Activated T-cell treated with anti-CD3 and anti-CD28 coated beads, Interleukin-2, amount 50 U/mL, for 4 hours (primary cell): ENCODE measurements at places on chromosomes 11 and 22. TPM values are rescaled to one million over a fixed set of nuclear protein-coding genes. Genes with fewer than 3 reads are reported as not detected.
A peak's percentile ranks its signal among the peaks of the same experiment; 100 is the strongest.

The FAR1 gene
- 49.5 TPM for total RNA-seq

The PAAF1 gene
- 28.4 TPM for total RNA-seq

The SMTNL1 gene
- total RNA-seq = not detected

The FGF19 gene
- not detected for total RNA-seq

The CD248 gene
- total RNA-seq = 1.5 TPM

DNA sequence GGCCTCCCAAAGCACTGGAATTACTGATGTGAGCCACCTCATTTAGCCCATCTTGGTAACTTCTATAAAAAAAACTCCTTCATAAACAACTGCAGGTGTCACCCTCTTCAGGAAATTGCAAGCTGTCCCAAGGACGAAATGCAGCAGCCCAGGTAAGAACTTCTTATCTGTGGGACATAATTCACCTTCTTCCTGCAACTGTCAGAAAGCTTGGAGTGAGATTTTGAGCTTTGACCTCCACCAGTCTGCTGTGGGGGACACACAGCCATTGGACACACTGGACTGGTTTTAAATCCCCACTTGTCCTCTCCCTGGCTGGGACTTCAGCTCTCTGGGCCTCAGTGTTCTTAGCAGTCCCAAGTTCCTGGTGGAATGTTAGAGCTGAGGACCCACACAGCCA lies 368.5 kb downstream of the MN1 start:
- DNase-seq = no peak

GRCh38 chr11:86218125-86219084 lies 26.1 kb upstream of the EED start:
- DNase-seq = peak; percentile 55

- DNase-seq = no peak
Observed at GRCh38 chr11:111213256-111213655, 32.3 kb upstream of the POU2AF2 start.

GRCh38 chr11:20844630-20845029 lies 175.2 kb downstream of the NELL1 start:
- DNase-seq = no peak

DNA sequence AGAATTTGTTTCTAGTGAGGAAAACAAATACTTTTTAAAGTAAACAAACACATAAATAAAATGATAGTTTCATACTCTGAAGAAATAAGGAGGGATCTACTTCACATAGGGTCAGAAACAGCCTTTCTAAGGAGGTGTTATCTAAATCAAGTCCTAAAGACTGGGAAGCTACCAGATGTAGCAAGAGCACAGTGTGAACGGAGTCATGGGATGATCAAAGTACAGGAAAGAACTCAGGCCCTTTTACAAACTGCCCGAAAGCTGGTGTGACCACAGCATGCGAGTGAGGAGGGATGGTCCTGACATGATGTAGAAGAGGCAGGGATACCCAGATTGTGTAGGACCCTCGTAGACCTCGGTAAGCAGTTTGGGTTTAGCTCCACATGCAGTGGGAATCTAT lies 102.8 kb downstream of the ARHGAP32 start:
- DNase-seq = no peak

- no peak for DNase-seq
Observed at GRCh38 chr22:16914006-16914405, 88.8 kb upstream of the XKR3 start.

- peak; percentile 44 for DNase-seq
Observed at GRCh38 chr22:24106385-24107381, 74.6 kb upstream of the SUSD2 start.
